ENCODE measurements at places on chromosomes 16 and 17.

- DNase-seq = peak; percentile 12
Observed at GRCh38 chr16:9047689-9048301, 43.6 kb upstream of the HAPSTR1 start.

- DNase-seq = no peak
Observed at GRCh38 chr16:69822174-69822935, 60.2 kb downstream of the WWP2 start.

- DNase-seq = no peak
Observed at GRCh38 chr17:61400066-61400716, 548 bp downstream of the TBX2 start.

DNA sequence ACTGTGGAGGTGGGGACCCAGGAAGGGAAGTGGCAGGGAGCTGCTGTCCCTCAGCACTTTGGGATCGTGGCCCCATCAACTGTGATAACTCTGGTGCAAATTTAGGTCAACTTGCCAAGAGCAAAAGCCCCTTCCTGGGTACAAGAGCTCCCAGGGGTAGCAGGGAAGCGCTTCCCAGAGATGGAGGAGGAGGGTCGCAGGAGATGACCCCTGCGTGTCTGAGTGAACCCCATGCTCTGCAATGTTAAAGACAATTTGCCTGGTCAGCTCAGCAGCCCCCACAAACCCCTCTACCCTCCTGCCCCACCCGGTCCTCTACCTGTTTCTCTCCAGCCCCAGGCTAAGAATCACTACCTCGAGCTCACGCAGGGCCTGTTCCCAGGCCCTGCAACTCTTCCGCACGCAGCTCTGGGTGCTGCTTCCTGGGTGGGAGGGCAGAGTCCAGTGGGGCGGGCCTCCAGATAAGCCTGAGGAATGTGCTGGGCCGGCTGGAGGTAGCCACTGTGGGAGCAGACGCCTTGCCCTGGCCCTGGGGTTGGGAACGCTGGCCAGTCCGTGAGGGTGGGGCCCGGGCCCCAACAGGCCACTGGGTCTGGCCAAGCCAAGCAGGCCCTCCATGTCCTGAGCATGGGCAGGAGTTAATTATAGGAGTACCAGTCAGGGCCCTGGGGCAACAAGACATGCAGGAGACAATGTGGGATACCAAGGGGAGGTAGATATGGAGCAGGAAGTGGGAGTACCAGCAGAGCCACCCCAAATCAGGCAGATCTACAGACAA, 6.1 kb downstream of the DOK4 start:
- DNase-seq = no peak

GRCh38 chr17:42647778-42648177, 11.3 kb upstream of the TUBG2 start:
- no peak for DNase-seq

- DNase-seq = no peak
Observed at GRCh38 chr17:38508570-38508950, 80.3 kb downstream of the ARHGAP23 start.

DNA sequence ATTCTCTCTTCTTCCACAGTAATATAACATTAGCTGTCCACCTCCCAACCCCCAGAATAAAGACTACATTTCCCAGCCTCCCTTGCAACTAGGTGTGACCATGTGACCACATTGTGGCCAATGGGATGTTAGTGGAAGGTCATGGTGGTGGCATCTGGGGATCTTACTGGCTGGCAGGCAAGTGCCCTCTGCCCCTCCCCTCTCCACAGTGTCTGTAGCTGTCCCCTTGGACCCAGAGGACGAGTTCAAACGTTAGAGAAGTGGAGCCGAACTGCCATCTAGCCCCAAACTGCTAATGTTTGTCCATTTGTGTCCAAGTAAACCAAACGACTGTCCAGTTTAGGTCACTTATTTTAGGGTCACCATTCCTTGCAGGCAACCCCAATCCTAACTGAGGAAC, 26.6 kb upstream of the KCNG4 start:
- DNase-seq = peak; percentile 6

DNA sequence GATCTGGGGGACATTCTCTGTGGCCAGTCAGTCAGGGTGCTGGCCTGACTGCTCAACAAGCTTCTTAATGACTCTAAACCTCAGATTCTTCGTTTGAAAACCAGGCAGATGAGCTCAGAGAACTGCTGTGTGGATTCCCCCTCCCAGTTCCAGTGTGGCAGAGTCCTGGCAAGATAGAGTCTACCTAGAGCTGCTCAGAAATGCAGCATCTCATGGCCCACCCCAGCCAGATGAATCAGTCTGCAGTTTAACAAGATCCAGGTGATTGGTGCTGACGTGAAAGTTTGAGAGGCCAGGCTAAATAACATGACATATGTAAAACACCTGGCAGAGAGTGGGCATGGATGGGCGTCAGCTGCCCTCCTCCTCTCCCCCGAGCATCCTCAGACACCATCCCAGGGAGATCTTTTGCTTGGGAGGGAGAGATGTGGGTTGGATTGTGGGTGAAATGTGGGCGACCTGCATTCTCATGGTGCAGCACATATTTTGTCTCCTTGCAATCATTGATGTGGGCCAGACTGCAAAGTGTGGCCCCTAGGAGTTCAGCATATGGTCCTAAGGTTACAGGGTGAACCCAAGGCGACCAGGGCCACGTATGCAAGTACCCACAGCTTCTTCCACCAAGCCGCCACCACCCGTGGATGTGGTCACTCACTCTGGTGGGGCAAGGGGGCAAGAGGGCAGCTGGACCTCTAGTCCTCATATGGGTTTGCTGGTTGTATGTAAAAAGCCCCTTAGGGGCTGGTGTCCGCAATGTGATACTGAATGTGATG, 19.5 kb downstream of the SOCS3 start:
- no peak for DNase-seq

DNA sequence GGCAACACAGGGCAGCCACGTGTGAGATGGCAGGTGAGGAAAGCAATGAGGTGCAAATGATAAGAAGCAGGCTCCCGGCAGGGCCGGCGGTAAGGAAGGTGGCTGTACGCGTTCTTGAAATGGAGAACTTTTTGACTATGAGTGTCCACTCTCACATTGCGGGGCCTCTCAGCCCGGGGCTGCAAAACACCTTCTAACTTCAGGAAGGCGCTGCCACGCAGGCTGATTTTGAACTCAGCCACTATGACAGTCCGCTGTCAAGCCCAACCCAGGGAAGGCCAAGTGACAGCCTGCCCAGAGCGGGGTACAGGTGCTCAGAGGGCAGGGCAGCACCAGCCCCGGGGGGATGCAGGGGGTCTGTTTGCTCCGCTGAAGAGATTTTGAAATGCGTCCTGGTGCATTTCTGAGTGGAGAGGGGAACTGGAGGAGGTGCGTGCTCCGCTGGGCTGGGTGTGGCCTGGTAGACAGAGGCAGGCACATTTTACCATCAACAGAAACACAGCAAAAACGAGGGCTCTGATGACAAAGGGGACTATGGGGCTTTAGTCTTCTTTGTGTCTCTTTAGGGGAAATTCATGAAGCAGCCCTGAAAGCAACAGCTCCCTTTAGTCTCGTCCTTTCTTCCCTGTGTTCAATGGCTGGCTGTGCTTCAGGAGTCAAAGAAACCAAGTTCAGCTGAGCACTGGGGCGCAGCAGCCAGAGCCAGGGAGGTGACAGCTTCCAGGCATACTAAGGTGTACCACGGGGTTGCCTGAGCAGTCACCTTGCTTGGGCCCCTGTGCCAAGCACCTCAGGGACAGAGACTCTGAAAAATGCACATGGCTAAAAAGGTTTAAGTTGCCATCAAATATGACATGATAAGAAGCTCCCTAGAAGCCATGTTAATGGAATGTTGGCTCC, 14.6 kb upstream of the SREBF1 start:
- DNase-seq = peak; percentile 27

All from CD4-positive, alpha-beta T cell treated with Interleukin-6 at 100 ng/mL for 8 hours (primary cell).